Hematopoietic multipotent progenitor cell treated with erythropoietin and hydrocortisone succinate and interleukin-3 and kit ligand, for 8 days (in vitro differentiated cells): ENCODE measurements at places on chromosomes 11 and 22.

DNA sequence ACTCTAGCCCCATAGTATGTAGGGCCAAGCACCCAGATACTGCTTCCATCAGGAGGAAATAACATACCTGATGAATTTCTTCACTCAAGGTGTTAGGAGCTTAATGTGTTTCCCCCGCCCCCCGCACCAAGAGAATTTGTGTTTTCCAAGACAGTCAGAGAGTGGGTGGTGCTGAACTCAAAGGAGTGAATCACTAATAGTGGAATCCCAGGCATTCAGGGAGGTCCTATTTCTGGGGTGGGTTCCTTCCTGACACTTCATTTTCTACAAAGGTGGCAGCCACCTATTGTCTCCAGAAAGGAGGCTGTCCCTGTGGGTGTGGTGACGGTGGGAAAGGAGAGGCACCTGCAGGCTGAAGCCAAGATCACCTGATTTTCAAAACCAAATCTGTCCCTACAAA is 50.8 kb upstream of the ELF5 start:
- DNase-seq: no peak

DNA sequence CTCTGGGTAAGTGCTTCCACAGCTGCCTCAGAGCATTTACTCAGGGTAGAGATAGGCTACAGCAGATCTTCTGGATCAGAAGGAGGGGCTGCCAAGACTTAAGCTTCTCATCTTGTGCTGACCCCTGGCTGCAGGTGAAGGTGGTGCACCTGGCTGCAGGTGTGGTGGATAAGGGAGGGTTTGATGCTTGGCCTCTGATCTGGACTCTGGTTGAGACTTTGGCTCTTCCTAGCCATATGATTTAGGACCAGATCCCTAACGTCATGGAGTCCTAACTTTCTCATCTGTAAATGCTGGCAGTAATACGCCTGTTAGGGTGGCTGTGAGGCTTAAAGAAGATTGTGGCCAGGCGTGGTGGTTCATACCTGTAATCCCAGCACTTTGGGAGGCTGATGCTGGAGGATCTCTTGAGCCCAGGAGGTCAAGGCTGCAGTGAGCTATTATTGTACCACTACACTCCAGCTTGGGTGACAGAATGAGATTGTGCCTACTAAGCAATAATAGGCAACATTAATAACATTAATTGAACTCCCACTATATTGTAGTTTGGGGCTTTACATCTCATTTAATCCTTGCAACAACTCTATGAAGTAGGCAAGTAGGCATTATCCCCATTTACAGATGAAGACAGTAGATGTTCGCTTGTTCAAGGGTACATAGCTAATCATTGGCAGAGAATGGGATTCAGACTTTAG is 10.7 kb downstream of the DTX4 start:
- no peak for DNase-seq

GRCh38 chr11:86595955-86596354 is 76.5 kb downstream of the ME3 start:
- DNase-seq: no peak

DNA sequence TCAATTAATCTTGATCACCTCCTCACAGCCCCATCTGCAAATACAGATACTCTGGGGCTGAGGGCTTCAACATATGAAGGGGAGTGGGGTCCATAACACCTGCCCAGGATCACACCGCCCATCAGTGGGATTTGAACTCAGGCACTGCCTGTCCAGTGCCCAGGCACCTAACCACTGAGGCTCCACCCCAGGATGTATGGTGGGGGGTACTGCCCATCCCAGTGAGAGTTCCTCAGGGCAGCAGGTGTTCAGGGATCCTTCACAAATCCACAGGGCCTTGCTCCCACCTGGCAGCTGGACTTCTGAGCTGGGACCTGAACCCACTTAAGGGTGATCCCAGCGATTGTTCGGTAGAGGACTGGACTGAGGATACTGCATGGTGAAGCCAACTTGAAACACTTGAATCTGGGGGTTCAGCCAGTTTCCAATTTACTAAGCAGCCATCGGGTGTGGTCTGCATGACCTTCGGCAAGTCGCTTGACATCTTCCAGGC is 33.3 kb downstream of the PRDM11 start:
- no peak for DNase-seq

- no peak for DNase-seq
Measured at GRCh38 chr22:36577019-36577418, 48.1 kb upstream of the EIF3D start.

- no peak for DNase-seq
Measured at GRCh38 chr22:34851918-34852662, 213.9 kb upstream of the ISX start.

DNA sequence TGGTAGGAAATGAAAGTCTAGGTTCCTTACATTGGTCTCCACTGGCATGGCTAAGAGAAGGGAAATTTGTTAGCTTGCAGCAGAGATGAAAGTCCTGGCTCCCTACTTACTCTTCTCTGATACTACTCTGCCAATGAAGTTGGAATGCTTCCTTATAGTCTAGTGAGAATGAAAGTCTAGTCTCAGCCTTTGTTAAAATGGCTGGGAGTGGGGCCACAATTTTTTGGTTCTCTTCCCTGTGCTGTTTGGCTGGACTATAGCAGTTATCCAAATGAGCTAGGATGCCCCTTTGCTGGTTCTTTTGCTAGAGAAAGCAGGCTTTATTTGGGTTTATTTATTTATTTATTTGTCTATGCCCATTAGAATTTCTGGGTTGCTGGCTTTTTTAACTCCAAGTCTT is 414.3 kb downstream of the AASDHPPT start:
- no peak for DNase-seq

DNA sequence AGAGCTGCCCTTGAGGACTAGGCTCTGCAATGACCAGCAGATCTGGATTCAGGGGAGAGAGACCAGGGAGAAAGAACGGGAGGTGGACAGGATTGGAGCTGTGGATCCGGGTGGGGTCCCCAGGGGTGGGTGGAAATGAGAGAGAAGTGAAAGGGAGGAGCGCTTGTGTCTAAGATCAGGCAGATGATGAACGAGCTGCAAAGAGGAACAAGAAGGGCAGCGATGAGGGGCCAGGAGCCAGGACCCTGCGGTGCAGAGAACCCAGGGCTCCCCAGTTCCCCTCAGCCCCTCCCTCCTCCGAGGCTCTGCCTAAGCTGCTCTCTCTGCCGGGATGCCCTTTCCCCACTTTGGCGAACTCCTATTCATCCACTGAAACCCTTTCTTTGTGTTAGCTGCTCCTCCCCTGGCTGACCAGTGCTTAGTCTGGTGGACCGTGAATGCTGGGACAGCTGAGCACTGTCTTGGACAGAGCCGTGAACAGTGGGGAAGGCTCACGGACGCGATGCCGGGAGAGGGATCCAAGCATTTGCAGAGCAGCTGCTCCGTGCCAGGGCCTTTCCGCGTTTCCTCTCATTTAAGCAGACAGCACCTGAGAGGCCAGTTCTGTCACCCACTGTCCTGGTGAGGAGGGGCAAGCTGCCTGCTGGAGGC is 35.9 kb downstream of the SHISAL1 start:
- DNase-seq: no peak

DNA sequence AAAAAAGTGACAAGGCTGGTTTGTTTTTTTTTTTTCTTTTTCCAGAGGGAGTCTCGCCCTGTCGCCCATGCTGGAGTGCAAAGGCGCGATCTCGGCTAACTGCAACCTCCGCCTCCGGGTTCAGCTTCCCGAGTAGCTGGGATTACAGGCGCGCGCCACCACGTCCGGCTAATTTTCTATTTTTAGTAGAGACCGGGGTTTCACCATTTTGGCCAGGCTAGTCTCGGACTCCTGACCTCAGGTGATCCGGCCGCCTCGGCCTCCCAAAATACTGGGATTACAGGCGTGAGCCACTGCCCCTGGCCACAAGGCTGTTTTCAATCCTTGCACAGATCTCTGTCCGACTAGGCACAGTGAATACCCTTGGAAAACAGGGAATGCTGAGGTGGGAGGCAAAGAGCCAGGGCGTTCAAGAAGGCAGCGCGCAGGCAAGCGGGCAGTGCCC is 566 bp downstream of the ATP6V1E1 start:
- no peak for DNase-seq

GRCh38 chr22:17569971-17570511 is 6.7 kb downstream of the SLC25A18 start:
- no peak for DNase-seq

- no peak for DNase-seq
Measured at GRCh38 chr22:23163665-23164064, 16.6 kb upstream of the BCR start.

GRCh38 chr11:126039485-126040271 is 23.0 kb downstream of the CDON start:
- no peak for DNase-seq

- DNase-seq: no peak
Measured at GRCh38 chr11:116701297-116701801, 71.4 kb downstream of the BUD13 start.

DNA sequence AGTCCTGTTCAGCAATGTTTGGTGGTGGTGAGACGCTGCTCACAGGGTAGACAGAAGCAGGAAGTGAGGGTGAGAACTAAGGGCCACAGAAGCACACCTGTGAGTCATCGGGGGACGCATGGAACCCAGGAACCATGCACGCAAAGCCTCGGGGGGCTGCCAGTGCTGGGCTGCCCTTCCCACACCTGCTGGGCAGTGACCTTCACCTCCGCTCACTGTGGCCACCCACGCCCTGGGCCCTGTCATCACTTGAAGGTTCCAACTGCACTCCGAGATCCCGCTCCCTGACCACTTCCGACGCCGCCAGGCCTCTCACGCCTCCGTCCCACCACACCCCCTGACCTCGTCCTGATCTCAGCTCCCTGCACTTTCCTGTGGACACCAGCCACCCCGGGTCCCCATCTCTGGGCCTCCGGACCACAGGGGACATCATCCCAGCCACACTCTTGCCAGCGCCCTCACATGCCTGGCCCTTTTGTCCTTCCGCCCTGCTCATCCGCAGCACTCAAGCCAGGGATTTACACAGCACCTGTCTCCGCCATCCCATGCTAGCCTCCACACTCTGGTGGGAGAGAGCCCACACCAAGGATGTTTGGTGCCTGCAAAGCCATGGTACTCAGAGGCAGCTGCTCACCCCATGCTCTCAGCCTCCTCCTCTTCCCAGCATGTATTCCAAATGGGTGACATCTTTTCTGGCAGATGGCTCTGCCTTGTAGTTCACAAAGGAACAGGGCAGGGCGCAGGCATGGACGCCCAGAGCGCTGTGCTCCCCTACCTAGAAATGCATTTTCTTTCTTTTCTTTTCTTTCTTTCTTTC is 23.1 kb upstream of the ATXN10 start:
- DNase-seq: no peak

DNA sequence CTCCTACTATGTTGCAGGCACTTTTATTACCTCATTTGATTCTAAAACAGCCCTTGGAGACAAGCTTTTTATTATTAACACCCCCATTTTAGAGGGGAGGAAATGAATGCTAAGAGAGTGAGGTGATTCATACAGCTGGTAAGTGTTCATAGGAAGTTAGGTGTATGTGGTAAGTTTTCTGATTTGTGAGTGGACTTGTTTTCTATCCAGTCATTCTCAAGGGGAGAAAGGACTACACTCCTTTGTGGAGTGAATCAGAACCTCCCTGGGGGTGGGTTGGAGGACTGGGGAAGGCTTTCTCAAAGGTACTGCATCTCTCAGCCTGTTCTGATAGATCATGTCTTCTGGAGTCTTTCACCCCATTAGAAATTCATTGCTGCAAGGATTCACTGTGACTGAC is 23.5 kb downstream of the PKNOX2 start:
- DNase-seq: no peak

DNA sequence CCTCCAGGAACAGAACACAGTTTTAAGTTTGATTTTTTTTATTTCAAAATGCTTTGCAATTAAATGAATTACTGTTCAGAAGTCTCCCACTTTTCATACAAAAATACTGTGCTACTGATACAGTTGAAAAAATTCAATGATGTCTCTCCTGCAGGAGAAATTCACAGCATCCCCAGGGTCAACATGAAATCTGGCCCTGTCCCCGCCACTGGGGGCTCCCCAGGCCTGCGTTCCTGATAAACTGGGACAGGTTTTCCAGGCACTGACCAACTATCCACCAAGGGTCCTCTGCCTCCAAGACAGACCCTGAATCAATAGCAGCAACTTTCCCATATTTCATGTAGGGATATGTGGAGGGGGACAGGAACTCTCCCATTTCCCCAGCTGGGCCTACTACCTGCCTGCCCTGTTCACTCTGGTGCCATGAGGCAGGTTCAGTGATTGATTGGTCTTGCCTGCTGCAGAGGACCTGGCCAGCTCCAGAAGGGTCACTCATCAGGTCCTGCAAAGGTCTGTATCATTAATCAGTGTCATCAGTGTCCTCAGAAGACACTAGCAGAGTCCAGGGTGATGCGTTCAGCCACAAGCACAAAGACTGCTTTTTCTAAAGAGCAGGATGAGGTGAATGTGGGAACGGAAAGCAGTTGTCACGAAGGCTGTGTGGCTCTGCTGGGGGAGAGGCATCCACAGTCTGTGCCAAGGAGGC is 43.4 kb downstream of the PISD start:
- DNase-seq: no peak

GRCh38 chr11:118657238-118657637 is 22.2 kb downstream of the TREH start:
- DNase-seq: peak; percentile 9

- DNase-seq: no peak
Measured at GRCh38 chr11:129414144-129414872, 38.7 kb downstream of the BARX2 start.
